ENCODE measurements at places on chromosomes 2 and 18.

- DNase-seq, result no peak
Measured at GRCh38 chr2:207770602-207771404, 1.1 kb upstream of the FZD5 start.

- no peak for DNase-seq
Measured at GRCh38 chr2:149080099-149080498, 41.6 kb downstream of the LYPD6B start.

- DNase-seq, result no peak
Measured at GRCh38 chr2:76247006-76247405, 536.3 kb upstream of the GCFC2 start.

DNA sequence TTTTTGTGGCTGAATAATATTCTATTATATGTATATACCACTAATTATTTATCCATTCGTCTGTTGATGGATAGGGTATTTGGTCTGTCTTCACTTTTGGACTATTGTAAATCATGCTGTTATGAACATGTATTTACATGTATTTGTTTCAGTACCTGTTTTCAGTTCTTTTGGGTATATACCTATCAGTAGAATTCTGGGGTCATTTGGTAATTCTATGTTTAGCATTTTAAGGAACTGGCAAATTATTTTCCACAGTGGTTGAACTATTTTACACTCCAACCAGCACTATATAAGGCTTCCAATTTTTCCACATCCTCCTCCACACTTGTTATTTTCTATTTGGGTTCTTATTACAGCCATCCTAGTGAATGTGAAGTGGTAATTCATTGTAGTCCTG, 12.4 kb upstream of the TANK start:
- DNase-seq, result no peak

DNA sequence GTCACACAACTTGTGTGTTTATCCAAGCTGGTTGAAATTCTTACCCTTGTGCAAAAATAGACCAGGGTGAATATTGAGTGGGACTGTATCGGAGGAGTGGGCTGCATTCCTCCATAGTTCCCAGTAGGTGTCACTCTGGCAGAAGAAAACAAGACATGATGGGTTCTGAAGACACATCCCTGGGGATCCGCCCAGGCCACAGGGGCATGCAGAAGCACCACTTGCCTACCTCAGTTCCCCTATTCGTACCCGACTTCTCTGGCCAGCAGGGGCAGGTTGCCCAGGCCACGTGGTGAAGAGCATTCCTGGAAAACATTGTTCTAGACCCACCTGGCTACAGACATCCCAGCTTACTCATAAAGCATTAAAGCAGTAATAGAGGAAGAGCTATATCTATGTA, 168.2 kb downstream of the FAM210A start:
- no peak for DNase-seq

DNA sequence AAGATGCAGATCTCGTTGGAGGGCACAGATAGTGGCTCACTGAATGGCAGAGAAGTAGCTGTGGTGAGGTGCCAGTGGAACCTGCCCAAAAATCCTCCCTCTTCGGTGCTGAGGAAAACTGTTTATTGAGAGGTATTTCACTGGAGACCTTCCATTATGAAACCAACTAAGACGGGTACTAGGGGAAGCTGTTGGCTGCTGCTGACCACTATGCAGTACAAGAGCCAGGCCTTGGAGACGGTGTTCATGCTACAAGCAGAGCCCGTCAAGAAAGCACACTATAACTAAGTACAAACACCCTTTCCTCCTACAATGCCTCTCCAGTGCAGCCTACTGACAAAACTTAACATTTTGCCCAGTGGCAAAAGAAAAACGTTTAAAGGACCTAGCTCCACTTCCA, 4.6 kb downstream of the ARL5A start:
- DNase-seq, result no peak

DNA sequence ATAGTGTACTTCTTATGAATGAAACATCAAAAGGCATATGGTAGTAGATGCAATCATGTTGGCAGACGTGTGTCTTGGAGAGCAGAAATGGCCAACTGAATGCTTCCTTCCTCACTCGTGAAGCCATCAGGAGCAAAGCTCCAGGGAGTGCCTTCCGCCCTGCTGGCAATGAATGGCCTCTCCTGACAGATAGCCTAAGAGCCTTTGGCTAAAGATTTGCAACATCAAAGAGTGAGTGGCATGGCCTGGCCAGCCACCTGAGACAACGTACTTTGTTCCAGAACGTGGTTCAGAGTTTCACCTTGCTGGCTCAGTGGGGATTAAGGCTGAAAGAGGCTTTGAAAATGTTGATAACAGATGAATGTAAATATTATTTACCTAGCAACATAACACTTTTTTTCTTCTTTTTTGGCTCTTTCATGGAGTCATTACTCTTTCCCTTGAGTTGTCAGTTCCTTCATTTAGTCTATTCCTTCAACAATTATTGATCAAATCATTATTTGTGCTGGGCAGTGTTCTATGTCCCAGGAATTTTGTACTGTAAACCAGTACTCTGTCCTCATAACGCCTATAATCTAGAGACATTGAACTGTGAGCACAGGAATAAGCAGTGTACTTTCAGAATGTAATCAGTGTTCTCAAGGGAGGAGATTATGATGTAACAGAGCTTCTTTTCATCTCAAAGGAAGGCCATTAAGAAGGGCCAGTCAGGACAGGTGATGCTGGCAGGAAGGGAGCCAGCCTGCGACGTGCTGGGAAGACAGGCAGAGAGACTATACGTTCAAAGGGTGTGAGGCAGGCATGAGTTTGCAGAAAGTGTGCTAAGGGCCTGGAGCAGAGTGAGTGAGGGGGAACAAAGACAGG, 59.4 kb upstream of the SH3RF3 start:
- no peak for DNase-seq

DNA sequence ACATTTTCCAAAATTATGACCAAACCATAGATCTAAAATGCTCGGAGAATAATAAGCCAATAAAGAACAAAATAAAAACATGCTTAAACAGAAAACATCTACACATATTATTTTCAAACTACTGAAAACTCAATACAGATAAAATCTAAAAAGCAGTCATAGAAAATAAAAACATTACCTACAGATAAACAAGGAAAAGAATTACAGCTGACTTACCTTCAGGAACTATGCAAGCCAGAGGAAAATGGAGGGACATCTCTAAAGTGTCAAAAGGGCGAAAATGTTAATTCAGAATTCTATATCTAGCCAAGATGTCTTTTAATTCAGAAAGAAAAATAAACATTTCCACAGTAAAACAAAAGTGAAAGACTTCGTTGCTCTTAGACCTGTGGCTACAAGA, 112.9 kb upstream of the GYPC start:
- no peak for DNase-seq

- DNase-seq, result no peak
Measured at GRCh38 chr2:105438104-105438929, 39.5 kb upstream of the FHL2 start.

- DNase-seq, result no peak
Measured at GRCh38 chr2:235011607-235011928, 59.8 kb downstream of the SH3BP4 start.

DNA sequence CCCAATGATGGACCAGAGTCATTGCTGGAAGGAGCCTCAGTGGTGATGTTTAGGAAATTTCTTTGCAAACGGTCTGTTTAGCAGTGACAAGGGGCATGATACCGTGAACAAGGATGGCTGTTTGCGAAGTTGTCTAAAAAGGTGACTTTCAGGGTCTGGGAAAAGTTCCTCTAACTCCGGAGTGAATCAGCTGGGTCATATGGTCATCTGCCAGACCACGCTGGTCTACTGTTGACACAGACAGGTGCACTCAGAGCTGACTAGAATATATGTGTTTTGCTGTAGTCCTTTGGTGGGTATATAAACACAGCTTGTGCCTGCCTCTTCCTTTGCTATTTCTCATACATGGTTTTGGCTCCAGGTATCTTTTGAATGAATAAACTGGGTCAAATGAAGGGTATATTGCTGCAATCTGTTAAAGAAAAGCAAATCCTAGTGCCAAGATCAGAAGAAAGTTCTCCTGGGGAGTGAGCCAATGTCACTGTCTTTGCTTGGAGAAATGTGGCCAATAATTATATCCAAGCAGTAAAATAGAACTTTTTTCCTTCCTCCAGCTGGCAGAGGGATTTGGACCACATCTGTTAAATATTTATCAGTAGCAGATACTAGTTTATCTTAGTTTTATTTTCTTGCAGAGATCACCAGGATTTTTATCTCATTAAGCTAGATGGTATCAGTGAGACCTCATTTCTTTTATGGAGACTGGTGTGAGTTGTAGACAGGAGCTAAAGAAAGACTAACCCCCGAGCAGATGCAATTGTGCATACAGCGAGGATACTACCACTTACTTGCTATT, 286.0 kb downstream of the TRIB2 start:
- DNase-seq, result no peak

- DNase-seq, result no peak
Measured at GRCh38 chr2:130726614-130727180, 2.2 kb upstream of the GPR148 start.

All from activated CD8-positive, alpha-beta memory T cell treated with anti-CD3 and anti-CD28 coated beads for 4 hours (primary cell).